SJSA1 (cell line): ENCODE measurements at places on chromosomes 1 and 21.

DNA sequence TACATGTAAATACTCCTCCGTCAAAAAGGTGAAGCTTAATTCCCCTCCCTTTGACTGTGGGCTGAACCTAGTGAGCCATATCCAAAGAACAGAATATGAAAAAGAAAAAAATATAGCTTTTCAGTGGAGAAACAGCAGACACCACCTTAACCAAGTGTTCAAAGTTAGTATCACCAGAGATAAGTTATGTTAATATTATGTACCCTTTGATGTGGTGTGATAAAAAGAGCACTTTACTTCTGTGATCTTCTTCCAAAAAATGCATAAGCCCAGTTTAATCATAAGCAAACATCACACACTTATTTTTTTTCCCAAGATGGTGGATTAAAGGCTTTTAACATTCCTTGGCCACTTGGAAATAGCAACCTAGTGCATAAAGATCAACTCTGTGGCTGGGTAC, 79.4 kb downstream of the SEC16B start:
- no peak for DNase-seq

DNA sequence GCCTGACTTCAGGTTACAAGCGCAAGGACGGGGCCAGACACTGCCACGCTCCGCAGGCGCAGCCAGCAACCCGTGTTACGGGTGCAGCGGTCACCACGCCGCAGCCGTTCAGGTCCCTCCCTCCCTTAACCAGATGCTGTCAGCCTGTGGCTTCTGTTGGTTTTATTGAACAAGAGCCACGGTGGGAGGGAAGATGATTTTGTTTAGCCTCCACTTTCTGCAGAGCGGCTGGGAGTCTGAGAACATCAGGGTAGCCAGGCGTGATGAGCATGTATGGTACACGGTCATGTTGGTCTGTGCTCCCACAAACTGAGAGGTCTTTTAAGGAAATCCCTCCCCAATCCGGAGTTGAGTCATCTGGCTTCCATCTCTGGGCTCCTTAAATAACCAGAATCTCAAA, 18.5 kb upstream of the ADARB1 start:
- no peak for DNase-seq

DNA sequence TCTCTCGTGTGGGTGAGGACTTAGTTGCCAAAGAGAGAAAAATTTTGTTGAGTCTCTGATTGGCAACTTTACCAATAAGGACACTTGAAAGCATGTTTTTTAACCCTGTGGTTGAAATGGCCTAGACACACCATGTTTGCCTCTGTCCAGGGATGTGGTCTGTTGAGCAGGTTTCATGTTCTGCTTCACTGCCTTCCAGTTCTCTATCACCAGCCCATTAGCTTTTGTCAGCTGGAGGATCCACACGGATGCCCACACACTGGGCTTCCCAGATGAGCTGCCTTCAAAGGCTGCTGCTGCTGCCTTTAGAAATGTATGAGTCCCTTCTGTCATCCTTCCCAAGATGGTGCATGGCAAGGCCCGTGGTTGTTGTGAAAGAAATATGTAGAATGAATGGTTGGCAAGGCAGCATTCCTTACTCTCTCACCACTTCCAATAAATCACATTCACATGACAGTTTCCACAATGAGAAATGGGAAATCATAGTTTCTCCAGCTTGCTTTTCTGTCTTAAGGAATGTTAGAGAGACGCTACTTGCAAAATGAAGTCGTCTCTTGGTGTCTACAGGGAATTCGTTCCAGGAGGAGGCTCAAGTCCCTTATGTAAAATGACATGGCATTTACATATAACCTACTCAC, 108.2 kb upstream of the SLC35F3 start:
- DNase-seq = no peak

- DNase-seq = no peak
Measured at GRCh38 chr21:20258542-20258941, 739.7 kb upstream of the NCAM2 start.

GRCh38 chr21:24428591-24429199, 1178.6 kb downstream of the MRPL39 start:
- no peak for DNase-seq
